ENCODE measurements at places on chromosomes 7 and 10.
A peak's percentile ranks its signal among the peaks of the same experiment; 100 is the strongest.

DNA sequence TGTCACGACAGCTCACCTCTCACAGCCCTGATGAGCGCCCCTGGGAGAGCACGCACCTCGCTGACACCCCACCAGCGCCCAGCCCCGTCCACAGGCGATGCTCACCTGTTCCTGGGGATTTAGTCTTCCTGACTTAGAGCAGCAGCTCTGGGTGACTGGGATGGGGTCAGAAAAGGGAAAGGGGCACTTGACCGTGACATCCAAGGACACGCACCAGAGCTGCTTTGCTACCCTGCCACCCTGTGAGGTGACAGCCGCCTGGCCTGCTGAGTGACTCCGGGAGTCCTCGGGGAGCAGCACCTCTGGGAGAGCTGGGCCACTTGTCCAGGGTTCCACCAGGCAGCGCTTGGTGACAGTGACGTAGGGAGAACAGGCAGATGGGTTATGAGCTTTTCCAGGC lies 148.2 kb downstream of the PRKAG2 start:
- DNase-seq, result no peak

DNA sequence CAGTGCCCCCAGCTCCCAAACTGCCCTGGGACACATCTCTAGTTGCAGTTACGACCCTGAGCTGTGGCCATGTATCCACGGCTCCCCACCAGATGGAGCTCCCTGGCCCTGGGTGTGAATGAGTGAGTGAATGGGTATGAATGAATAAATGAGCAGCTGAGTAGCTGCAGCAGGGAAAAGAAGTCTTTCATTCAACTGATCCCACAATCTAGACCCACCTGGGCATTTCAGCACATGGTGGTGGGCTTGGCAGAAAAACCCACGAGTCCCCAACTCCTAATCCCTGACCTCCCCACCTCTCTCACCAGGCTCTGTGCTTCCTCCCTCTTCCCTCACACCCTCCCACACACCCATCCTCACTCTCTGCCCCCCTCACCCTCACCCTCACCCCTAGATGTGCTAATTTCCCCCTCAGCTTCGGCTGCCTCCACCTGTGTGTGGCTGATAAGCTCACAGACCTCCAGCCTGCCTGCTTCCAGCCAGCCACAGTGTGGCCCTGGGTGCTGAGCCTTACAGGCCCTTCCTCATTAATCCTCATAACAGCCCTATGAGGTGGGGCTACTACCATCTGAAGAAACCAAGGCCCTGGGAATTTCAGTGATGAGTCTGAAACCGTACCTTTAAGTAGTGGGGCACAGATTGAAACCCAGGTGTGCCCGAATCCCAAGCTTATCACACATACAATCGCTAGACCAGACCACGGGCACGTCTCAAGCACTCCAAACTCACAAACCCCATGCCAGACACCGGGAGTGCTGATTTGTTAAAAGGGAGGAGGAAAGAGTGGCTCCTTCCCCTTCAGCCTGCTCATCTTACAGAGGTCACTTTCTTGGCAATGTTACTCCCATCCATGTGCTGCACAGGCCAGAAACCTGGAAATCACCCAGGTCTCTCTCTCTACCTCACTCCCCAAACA lies 2.2 kb upstream of the ATP6V1F start:
- no peak for DNase-seq

DNA sequence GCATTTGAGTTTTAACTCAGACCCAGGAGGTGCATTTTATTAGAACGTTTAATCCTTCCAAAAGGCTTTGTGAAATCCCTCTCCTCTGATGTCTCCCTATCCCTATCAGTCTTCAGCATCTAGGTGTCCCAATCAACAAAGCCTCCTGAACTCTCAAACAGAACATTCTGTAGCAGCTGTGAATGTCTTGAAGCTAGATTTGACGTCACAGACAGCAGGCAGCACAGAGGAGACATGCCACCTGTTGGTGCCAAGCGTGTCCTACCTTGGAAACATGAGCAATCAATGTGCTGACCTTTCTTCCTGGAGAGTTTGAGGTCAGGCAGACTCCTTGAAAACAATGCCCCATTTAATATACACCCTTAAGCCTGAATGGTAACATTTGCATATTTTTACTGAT lies 125.5 kb downstream of the RNLS start:
- DNase-seq, result no peak

GRCh38 chr10:12510984-12511383 lies 161.6 kb downstream of the CAMK1D start:
- no peak for DNase-seq

DNA sequence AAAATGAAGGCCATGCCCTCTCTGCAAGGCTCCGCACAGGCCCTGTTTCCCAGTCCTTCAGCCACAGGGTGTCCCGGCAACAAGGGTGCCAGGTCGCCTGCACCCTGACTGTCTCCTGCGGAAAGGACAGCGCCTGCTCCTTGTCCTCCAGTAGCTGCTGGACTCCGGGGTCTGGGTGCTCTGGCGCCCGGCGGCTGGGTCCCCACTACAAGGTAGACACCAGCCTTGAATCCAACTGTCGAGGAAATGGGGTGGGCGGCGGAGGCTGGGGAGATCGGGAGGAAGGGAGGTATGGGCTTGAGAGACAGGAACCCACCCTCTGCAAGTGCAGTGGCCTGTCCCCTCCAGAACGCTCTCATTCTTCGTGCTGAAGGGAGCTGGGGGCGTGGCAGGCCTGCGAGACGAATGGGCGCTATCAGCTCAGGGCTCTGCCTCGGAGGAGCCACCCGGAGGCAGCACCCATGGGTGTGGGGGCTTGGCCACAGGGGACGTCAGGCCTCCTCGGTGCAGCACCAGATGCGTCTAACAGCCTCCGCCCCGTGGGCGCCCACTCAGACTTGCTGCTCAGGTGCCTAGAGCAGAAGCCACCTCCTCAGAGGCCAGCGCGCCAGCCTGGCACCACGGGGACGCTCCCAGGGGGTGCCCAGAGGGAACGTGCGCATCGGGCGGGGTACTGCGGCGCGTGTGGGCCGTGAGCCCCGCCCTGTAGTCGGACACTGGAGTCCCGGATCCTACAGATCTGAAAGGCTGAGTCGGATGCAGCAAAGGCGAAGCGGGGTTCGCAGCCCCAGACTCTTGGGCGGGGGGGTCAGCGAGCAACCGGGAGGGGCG lies 15.6 kb downstream of the ADAM8 start:
- DNase-seq, result peak; percentile 49

- no peak for DNase-seq
Measured at GRCh38 chr7:137130751-137131158, 212.8 kb downstream of the PTN start.

DNA sequence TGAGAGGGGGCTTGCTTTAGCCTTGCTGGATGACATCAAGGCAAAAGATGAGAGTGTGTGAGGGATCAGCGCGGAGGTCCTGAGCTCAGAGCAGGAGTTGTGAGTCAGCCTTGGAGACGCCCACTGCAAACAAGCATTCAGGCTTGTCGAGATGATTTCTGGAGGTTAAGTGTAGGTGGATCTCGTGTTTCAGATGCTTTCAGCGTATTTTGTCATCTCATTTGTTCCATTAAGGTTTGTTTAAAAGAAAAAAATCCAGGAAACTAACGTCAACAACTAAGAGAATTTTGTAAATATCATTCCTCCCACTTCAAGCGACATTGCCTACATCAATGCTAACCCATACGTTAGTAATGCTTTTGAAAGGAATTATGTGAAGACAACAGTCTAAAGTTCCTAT lies 715.4 kb upstream of the NRP1 start:
- DNase-seq, result no peak

GRCh38 chr7:2508327-2509215 lies 11.0 kb upstream of the LFNG start:
- DNase-seq, result peak; percentile 41

DNA sequence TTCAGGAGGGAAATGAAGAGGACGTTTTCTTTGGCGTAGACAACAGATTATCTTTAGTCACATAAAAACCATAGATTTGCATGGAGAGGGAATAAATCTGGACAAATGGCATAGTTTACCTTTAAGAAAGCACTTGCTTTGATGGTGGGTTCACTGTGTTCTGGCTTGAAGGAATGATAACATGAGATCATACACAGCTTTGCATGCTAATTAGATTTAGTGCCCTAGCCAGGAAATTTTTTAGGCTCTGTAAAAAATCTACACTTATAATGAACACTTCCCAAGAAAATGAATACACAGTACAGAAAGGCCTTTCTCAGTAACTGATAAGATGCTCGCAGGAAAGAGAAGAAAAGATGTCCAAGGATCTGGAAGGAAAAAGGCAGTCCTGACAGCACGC lies 218.2 kb upstream of the AOAH start:
- no peak for DNase-seq

DNA sequence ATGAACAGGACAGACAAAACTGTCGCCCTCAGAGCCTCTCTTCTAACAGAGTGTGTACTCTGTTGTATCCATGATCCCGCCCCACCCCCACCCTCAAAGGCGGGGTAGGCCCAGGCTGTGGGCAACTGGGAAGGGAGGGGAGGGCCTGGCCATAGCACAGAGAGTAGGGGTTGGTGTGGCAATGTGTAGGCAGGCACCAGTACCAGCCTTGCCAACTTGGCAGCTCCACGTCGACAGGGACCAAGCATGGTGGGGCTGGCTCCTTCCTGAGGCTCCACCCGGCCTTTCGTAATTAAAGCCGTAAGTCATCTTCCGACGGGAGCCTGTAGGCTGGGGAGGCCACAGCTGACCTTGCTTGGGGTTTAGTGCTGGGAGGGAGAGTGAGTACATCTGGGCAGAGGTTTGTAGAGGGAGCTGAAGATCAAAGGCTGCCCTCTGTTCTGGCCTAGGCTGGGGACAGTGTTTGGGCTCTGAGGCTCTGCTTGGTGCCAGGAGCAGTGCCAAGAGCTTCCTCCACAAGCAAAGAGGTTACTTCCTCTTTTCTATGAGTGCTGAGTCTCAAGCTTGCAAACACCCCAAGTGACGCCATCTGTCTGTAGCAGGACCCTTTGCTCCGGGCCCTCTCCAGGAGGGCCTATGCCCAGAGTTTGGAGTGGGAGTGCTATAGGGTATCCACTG lies 121.6 kb downstream of the C10orf105 start:
- DNase-seq, result no peak

GRCh38 chr10:32265756-32266155 lies 81.2 kb downstream of the EPC1 start:
- no peak for DNase-seq

GRCh38 chr7:151271699-151272355 lies 23.3 kb upstream of the SMARCD3 start:
- DNase-seq, result no peak

DNA sequence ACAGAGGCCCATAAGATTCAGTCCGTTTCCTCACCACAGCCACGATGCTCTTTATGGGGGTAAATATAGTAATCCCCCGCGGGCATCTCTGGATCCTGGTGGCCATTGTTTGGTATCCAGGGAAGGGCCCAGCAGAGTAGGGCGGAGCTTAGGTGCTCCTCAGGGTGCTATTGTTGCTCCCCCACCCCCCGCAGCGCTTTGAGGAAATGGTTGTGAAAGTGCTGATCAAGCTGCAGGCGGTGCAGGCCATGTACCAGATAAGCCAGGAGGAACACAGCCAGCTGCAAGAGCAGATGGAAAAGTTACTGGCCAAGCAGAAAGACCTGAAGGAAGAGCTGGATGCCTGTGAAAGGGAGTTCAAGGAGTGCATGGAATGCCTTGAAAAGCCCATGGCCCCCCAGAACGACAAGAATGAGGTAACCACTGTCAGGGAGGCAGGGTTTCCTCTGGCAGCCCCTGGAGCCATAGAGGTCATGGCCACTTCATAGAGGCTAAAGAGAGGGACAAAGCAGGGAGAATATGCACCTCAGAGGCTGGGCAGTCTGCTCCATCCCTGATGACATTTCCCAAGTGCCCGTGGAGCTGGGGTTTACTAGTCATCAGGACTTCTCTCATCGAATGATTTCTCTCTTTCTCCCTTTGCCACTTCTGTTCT lies 17.6 kb upstream of the FLNC start:
- no peak for DNase-seq

DNA sequence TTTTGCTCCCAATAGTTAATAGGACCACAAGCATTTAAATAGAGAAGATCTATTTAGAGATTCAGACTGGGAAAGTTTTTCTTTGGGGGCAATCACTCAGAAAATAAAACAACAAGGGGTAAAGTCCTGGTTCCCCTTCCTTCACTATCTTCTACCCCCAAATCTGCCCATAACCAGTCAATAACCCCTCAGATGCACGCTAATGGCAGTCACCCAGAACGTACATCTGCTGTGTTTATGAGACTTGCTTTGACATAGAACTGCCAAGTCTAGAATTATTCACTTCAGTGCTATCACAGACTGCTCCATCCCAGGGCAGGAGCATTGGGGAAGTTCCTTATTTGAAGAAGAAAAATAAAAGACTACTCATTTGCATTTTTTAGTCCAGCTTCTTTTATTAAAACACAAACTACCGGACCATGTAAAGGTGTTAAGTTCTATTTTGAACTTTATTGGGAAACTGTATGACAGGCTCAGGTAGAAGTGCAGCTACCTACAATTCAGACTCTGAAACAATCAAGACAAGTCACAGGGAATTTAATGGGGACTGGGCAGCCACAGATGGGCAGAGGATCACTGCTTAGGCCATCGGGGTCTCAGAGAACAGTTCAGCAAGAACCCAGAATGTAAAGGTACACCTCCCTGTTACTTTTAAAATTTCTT lies 38.4 kb downstream of the ANK3 start:
- peak; percentile 21 for DNase-seq

GRCh38 chr10:124535731-124536495 lies 74.3 kb downstream of the LHPP start:
- no peak for DNase-seq

- no peak for DNase-seq
Measured at GRCh38 chr7:85095366-85095765, 91.5 kb downstream of the SEMA3D start.

- DNase-seq, result no peak
Measured at GRCh38 chr7:157271991-157272324, 64.8 kb upstream of the DNAJB6 start.

DNA sequence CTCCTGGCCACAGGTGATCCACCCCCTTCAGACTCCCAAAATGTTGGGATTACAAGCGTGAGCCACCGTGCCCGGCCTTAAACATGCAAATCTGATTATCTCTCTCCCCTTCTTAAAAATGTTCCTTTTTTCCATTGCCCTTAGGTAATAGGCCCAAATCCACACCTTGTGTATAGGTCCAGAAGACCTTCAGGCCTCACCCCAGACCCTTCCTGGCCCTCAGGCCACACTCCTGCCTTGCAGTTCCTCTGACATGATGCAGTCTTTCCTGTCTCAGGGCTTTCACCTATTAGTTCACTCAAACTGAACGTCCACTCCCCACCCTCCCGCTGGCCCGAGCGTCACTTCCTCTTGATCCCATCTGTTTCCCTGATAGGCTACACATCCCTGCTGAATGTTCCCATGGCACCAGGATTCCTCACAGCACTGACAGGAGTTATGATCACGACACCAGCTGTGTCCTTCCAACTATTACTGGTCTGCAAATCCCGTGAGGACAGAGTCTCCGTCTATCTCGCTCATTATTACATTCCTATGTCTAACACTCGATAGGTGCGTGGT lies 46.4 kb downstream of the DENND2A start:
- DNase-seq, result no peak

- DNase-seq, result no peak
Measured at GRCh38 chr10:118592675-118593330, 2.6 kb downstream of the PRLHR start.

GRCh38 chr10:86954681-86955500 lies 2.5 kb downstream of the MMRN2 start:
- no peak for DNase-seq
